Stimulated activated CD4-positive, alpha-beta T cell treated with anti-CD3 and anti-CD28 coated beads, Interleukin-1b, Interleukin-23, amount 100 ng/mL, for 24 hours (primary cell): ENCODE measurements at places on chromosomes 3 and 15.

GRCh38 chr15:50075319-50075718 is 43.7 kb downstream of the ATP8B4 start:
- no peak for DNase-seq

DNA sequence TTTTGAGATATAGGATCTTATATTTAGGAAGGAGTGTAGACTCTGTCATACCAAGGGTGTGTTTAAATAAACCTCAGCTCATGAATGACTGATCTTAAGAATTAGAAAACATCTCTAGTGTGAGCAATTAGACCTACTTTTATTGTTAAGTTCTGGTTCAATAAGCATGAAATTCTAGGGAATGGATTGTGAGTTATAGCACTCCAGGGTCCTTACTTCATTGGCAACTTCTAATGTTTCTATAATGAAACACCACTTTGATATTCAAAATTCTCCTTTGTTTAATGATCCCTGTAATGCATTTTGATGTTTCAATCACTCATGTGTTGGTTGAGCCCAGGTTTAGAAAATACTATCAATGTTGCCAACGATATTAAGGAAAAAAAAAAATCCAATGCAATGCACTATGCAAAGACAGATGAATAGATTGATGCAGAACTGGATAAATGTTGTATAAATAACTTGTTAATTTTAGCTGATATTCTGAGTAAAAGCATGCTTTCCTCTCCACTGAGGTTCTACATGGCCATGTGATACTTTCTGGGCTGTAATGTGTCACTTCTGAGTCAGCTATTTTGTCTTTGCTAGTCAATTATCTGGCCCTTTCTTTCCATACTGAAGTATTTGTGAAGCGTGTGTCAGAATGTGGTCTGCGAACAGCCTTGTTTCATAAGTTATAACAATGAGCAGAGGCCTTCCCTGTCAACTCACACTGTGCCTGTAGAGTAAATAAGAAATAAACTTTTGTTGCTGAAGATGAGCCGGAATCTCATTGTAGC is 1035.9 kb downstream of the PLOD2 start:
- DNase-seq: no peak

DNA sequence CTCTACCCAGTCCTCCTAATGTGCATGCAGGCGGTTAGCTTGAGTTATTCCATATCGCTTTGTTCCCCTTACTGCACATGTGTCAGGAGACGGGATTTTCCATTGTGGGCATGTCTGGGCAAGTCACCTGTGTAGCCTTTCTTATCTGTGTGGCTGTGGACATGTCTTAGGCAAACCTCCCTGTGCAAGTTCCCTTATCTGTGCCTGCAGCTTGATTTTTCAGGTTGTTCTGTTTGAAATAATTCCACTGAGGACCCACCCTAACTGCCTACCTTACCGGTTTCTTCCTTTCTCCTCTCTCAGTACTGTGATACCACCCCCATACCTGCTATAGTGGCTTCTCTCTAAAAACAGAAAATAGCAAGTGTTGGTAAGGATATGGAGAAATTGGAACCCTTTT is 113.6 kb downstream of the NEO1 start:
- DNase-seq: no peak

- no peak for DNase-seq
These were observed 5.0 kb downstream of the NAA50 start for GRCh38 chr3:113741086-113741485.

- no peak for DNase-seq
These were observed 909 bp upstream of the GPD1L start for GRCh38 chr3:32105291-32106131.

- no peak for DNase-seq
These were observed 86.7 kb downstream of the RPLP1 start for GRCh38 chr15:69539345-69539744.

DNA sequence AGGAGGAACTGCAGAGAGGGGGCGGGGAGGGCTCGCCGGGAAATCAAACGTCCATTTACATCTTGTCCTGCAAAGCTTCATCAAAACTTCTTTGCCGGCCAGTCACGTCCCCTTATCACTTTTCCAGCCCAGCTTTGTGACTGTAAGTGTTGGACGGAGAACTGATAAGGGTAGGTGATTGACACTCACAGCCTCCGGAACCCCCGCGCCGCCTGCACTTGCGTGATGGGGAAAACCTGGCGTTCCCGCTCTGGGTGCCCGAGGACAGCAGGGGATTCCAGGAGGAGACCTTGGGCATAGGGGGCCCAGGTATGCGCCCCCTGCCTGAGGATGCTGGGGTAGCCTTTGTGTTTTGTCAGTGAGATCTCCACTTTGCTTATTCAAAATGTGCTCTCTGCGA is 72.8 kb upstream of the ANKRD34C start:
- no peak for DNase-seq

DNA sequence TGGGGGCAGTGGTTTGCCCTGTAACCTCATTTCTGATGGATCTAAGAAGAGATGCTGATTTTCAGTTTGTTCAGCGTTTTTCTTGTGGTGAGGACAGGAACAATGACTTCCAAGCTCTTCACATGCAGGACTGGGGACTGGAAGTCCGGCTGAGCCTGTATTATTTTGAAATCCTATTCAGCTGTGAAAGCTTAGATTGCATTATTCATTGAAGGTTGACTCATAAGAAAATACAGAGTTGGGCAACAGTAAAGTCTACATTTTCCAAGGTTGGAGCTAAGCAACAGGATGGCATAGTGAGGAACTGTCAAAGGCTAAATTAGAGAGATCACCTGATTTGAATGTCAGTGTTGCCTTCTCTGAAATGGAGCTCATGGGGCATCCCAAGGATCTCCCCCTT is 230.9 kb upstream of the FEZF2 start:
- no peak for DNase-seq

DNA sequence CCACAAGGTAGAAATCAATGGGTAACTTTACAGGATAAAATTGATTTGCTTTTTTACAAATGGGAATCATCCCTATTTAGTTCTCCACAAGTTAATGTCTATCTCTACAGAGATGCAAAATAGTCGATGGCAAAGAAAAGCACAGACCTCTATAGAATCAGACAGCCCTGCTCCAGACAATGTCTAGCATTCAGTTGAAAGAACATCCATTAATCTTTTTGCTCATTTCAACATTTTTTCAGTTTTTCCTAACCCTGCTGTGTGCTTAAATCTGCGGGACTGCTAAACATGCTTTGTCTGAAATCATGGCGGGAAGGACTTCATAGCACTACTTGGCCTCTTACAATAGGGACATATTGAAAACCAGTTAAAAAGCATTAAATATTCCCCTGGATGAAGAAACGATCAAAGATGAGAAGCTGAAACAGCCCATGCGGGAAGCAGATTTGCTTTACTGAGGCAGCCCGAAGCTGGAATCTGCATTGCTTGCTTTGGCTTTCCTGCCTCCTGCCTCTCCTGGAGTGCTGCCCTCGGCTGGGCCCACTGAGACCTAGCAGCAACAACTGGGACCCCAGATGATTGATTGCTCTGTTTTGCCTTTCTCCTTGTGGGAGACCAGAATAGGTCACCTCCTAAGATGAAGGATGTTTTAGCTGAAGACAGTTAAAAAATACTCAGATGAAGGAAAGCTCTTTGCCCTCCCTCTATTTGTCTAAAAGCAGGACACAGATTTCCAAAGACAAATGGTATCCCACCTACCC is 38.5 kb upstream of the RASGRP1 start:
- no peak for DNase-seq
